Gastrocnemius medialis (tissue), 4 donors: ENCODE measurements at places on chromosomes 7 and 10. TPM values are rescaled to one million over a fixed set of nuclear protein-coding genes. Genes with fewer than 3 reads are reported as not detected.

CPA2 gene
- not detected for total RNA-seq

HOXA6 gene
- total RNA-seq: 4.2 TPM

CCL24 gene
- total RNA-seq: not detected

TRIM50 gene
- not detected for total RNA-seq

FAM25G gene
- not detected for total RNA-seq

ACTR3C gene
- 1.1 TPM for total RNA-seq

GRCh38 chr10:13660551-13660920, 73.8 kb downstream of the PRPF18 start:
- no peak overlapping the region for H3K4me3 ChIP-seq
- H3K36me3 ChIP-seq: peaks cover 3% of the 10 kb centered on the region
- DNase-seq: no peak
- H3K27me3 ChIP-seq: no peaks in the 10 kb centered on the region
- no peak overlapping the region for H3K27ac ChIP-seq
